Lower lobe of right lung (tissue), 2 donors: ENCODE measurements at places on chromosomes 3 and 15. TPM values are rescaled to one million over a fixed set of nuclear protein-coding genes. Genes with fewer than 3 reads are reported as not detected.

- H3K4me3 ChIP-seq, result no peak overlapping the region
- no peaks in the 10 kb centered on the region for H3K4me1 ChIP-seq
- H3K27ac ChIP-seq, result no peak overlapping the region
- no peaks in the 10 kb centered on the region for H3K36me3 ChIP-seq
- no peaks in the 10 kb centered on the region for H3K27me3 ChIP-seq
Measured at GRCh38 chr3:165624761-165625160, 212.5 kb downstream of the BCHE start.

DNA sequence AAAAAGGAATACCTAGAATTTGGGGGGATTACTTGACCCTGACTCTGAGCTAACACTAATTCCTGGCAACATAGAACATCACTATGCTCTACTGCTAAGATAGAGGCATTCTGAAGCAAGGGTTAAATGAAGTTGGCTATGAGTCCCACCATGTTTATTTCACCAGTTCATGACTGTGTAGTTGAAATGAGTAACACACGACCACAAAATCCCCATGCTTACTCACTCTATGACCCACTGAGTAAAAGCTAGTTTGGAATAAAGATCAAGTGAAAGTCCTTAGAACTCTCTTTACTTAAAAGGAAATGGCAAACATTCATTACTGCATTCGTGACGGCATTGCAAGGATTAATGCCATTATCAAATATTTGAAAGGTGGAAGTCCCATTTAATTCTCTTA is 47.4 kb downstream of the MRPL46 start:
- DNase-seq, result no peak
- H3K27me3 ChIP-seq, result peaks cover 9% of the 10 kb centered on the region
- no peaks in the 10 kb centered on the region for H3K36me3 ChIP-seq
- no peaks in the 10 kb centered on the region for H3K4me1 ChIP-seq
- H3K27ac ChIP-seq, result no peak overlapping the region

DNA sequence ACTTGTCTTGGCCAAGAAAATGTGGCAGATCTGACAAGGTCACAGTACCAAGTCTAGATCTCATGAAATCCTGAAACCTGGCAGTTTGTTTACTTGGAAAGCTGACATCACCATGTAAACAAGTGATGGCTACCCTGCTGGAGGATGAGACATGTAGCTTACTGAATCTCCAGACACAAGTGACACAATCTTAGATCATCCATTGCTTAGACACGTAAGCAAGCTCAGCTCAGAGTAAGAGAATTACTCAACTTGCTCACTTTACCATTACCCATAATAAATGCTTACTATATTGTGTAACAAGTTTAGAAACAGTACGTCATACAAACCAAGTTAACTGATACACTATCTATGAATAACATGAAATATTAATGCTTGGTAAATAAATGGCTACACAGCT is 263.8 kb downstream of the TBC1D5 start:
- H3K27me3 ChIP-seq, result no peaks in the 10 kb centered on the region
- no peaks in the 10 kb centered on the region for H3K4me1 ChIP-seq
- no peaks in the 10 kb centered on the region for H3K36me3 ChIP-seq
- no peak overlapping the region for H3K4me3 ChIP-seq
- DNase-seq, result no peak

- H3K36me3 ChIP-seq, result no peaks in the 10 kb centered on the region
- no peak overlapping the region for H3K4me3 ChIP-seq
- no peak overlapping the region for H3K27ac ChIP-seq
- no peaks in the 10 kb centered on the region for H3K4me1 ChIP-seq
Measured at GRCh38 chr3:11116336-11117059, 37.8 kb upstream of the HRH1 start.

The CCDC33 gene
- 5.9 TPM for total RNA-seq

The NPTN gene
- total RNA-seq, result 138 TPM

The DUOX2 gene
- total RNA-seq, result 4.0 TPM

The SRGAP3 gene
- 7.8 TPM for total RNA-seq
